ENCODE measurements at places on chromosomes 16 and 17.
A peak's percentile ranks its signal among the peaks of the same experiment; 100 is the strongest.

DNA sequence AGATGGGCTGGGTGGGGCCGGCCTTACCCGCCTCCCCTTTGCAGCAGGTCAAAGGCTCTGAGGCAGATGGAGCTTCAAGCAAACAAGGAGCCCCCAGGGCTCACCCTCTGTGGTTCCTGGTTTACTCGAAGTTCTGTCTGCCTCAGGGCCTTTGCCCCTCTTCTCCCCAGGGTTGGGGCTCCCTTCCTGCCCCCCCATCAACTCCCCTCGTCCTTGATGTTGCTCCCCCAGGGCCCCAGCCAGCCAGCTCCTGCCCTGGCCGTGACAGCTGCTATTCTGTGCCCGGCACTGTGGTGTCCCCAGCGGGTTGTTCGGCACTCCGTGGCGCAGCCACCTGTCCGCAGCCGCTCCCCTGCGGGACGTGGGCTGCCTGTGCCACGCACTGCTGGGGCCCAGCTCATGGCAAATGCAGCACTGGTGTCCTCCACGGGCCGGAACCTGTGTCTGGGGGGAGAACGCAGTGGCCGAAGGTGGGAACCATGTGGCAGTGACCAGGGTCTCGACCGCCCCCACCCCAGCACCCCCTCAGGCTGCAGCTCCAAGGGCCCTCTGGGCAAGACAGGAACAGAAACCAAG is 4.3 kb upstream of the METRN start:
- DNase-seq = no peak

GRCh38 chr17:67769231-67769630 is 51.5 kb downstream of the NOL11 start:
- DNase-seq = no peak

- no peak for DNase-seq
These were observed 29.8 kb downstream of the ZC3H18 start for GRCh38 chr16:88599825-88600538.

GRCh38 chr17:1986783-1987451 is 38.2 kb downstream of the RTN4RL1 start:
- peak; percentile 12 for DNase-seq

DNA sequence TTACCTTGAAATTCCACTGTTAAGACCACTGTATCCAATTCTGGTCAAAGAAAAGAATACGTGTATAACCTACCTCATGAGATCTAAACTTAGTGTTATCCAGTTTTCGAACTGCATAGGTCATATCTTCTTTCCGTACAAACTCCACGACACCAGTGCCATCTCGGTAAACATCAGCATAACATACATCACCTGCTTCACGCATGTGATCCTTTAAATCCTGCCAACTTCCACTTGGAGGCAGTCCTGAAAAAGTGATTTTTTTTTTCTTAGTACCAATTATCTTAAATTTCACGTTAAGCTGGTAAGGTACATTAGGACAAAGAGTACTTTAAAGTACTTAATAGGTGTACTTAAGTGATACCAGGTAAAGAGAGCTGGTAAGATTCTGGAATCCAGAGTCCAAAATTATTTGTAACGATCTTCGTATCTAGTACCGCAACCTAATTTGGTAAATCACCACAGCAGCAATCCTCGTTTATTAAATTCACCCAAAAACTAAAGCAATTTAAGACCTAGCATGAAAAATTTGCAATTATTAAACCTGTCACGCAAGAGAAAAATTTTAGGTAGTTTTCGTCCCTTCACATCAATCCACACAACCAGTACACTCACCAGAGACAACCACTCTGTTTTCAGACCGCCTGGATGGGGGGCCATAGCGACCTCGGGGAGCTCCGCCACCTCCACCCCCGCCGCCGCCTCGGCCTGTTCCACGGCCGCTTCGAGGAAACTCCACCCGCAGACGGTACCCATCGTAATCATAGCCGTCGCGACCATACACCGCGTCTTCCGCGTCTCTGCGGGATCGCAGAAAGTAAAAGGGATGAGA is 1.1 kb downstream of the SRSF1 start:
- no peak for DNase-seq

DNA sequence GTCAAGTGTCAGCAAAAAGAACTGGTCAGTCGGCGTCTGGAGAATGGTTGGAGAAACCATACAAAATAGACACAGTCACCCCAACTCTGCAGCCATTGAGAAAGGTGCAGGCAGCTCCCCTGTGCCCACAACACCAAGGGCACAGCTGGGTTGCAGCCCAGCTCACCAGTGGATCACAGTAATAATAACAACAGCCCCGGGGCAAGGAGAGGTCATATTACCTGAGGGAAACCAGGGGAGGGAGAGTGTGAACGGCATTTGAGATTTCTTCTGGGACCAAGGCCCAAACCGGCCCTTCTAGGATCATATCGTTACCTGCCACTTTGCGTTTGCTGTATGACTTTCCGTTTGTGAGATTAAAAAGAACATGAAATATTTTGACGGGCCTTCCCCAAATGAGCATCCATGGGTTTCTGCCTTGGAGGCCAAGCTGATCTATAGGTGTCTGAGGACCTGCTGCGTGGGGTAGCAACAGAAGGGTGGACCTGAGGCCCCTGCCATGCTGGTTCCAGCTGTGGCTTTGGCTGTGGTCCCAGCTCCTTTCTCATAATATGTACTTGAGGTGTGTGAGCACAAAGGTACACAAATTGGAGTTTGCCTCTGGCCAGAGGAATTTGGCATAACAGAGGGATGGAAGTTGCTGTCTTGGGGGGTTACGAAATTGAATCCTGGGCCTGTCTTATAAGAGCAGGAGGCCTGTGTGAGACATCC is 154.6 kb downstream of the CMIP start:
- DNase-seq = no peak
